Activated CD4-positive, CD25-positive, alpha-beta regulatory T cell (primary cell): ENCODE measurements at places on chromosomes 3 and 15.

DNA sequence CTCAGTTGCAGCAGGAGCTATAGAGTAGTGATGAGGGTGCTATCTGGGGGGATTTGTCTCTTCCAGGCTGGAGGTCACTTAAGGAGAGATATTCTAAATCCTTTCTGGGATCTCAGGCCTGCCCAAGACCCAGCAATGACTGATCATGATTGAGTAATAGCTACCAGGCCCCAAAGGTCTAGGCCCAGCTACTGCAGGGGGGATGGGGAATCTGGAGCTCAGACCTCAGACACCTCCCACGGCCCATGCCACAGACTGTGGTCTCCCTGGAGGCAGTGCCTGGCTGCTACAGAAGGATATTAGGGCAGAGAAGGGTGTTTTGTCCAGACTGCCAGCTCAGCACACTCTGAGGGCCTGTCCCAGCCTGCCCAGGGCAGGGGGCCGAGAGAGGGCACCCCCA is 6.9 kb downstream of the SLC38A3 start:
- no peak for DNase-seq

DNA sequence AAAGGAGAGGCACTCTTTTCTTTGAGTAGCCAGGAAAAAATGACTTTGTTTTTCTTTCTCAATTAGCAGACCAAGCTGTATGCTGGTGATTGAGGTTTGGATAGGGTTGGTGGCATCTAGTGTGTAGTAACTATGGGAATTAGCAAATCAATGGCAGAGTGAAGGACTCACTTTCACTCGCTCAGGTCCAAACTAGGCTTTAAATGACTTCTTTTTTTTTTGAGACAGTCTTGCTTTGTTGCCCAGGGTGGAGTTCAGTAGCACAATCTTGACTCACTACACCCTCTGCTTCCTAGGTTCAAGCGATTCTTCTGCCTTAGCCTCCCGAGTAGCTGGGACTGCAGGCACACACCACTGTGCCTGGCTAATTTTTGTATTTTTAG is 35.9 kb downstream of the PRKCI start:
- no peak for DNase-seq

DNA sequence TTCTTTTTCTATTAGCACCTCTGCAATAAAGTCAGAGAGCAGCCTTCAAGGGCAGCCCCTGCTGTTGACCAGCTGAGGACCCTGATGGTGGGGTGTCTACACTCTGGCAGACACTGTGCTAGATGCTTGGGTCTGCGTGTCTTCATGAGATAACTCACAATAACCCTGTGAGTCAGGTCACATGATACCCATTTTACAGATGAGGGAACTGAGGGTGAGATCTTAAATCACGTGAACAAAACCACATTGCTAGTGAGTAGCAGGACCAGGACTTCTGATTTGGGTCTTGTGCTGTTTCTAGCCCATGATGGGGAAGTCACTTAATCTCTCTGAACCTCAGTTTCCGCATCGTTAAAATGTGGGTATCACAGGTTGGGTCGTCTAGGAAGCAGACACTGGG is 118.5 kb upstream of the LIPC start:
- DNase-seq, result no peak

GRCh38 chr15:88985547-88986393 is 72.6 kb upstream of the MFGE8 start:
- DNase-seq, result no peak

DNA sequence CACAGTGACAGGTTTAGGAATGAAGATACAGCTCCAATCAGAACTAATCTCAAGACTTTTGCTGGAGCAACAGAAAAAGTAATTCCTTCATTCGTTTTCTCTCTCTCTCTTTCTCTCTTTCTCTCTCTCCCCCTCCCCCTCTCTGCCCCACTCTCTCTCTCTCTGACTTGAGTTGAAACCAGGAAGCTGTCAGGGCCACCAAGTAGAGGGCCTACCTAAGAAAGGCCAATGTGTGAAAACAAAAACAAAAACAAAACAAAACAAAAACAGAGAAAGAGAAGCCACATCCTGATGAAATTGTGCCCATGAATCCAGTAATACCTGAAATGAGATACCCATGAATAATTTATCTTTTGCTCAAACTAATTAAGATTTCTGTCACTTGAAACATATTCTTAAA is 72.9 kb downstream of the ATP8B4 start:
- no peak for DNase-seq
